GM03348 (cell line): ENCODE measurements at places on chromosomes 6 and 20.

DNA sequence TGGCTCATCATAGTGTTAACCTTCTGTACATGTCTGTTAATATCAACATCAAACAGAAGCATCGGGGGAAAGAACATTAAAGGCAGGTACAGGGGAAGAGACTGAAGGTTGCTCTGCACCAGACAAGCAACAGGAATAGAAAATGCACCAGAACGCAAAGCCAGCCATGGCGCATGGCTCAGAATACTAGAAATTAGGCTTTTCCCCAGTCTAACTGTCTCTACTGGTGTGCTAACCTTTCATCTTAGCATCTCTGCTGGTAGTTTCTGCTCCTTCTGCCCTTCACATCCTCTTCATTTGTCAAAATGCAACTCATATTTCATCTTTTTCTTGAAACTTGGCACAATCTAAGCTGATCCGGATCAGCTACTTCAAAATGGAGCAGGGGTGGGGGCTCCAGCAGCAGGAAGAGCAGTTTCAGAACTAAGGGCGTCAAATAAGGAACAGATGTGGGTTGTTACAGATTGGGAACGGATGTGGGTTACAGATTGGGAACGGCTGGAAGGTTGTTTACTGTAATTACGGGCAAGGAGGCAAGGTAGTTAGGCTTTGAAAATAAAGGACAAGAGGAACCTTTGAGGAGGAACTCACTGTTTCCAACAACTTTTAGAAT is 13.1 kb upstream of the RNASET2 start:
- no peak for DNase-seq

DNA sequence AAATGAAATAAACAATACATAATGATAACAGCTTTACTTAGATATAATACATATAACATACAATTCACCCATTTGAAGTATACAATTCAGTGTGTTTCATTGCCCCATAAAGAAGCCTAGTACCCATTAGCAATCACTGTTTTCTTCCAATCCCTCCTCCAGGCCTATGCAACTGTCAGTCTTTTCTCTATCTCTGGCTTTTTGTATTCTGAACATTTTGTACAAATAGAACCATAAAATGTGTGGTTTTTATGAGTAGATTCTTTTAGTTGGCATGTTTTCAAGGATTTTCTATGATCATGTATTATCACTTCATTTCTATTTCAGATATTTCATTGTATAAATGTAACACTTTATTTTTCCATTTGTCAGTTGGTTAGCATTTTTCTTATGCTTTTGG is 54.6 kb upstream of the MYO6 start:
- no peak for DNase-seq

DNA sequence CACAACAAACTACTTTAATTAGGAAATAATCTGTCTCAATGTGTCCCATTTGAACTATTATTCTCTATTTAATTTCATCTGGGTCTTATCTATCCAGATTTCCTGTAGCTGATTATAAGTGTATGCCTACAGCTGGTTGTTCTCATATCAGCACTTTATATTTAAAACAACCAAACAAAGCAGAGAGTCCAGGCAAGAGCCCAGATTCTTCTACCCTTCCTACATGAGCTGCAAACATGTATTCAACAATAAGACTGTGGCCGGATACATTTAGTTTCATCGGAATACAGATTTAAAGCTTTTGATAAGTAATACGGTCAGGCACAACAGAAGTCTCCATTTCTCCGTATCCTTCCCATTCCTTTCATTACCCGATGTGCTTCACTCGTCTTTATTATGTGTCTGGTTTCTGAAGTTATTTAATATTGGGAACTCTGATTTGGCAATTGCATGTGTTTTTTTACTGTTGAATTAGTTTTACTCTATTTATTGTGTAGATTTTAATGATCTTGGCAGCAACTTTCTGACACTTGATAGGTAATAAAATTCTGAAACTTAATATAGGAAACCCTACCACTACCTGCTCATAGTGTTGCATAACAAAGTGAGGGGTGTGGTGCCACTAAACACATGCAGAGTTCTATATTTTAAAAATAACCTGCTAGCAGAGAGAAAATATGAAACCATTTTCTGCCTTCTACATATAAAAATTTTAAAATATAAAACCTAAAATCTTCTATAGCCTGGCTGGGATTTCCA is 653.5 kb upstream of the PTCHD4 start:
- no peak for DNase-seq

GRCh38 chr6:33428224-33428965 is 8.5 kb downstream of the SYNGAP1 start:
- peak; percentile 49 for DNase-seq

GRCh38 chr6:130903007-130903406 is 75.8 kb downstream of the SMLR1 start:
- DNase-seq = no peak

DNA sequence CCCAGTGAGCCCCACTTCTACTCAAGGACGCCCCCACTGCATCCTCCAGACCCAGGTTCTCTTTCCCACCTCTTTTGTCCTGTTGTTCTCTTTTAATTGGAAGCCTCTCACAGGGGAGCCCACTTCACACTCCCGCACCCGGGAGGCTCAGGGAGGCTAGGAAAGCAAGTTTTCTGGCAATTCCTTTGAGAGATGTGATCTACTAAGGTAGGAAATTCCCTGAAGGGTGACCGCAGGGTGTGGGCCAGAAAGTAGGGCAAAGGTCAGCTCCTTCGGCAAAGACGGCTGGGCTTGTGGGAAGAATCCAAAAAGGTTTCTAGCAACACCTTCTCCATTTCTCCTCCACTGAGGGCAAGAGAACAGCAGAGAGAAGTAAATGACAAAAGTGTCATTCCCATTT is 98.1 kb upstream of the PTPN1 start:
- no peak for DNase-seq

- no peak for DNase-seq
These were observed 211.5 kb downstream of the SOX4 start for GRCh38 chr6:21804941-21805610.
